Activated T-helper 17 cell treated with anti-CD3 and anti-CD28 coated beads, Interleukin-2, amount 50 U/mL, for 72 hours (primary cell): ENCODE measurements at places on chromosomes 2 and 18. TPM values are rescaled to one million over a fixed set of nuclear protein-coding genes. Genes with fewer than 3 reads are reported as not detected.
A peak's percentile ranks its signal among the peaks of the same experiment; 100 is the strongest.

The FAM124B gene
- 0.37 TPM for total RNA-seq

The SLC4A5 gene
- total RNA-seq = 4.4 TPM

The WIPF1 gene
- 334 TPM for total RNA-seq

The C18orf32 gene
- total RNA-seq = 15.6 TPM

The RTP5 gene
- total RNA-seq = 0.58 TPM

The LDLRAD4 gene
- total RNA-seq = 54.8 TPM

The G6PC2 gene
- total RNA-seq = not detected

The ZNF804A gene
- total RNA-seq = not detected

DNA sequence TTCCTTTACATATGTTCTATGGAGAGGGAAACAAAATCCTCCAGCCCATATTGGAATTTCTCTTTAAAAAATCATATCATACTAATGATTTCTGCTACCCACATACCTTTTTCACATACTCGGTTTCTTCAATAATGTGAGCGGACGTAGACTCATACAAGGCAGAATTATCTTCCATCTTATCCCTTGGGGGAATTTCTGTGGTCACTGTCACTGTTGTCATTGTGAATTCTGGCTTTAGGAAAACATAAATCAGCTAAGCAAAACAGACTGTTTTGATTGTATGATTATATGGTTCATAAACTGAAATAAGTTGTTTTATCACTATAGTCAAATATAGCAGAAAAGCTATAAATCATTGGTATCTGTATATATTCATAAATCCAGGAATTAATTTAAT is 16.7 kb downstream of the CCDC68 start:
- ATAC-seq = no peak

DNA sequence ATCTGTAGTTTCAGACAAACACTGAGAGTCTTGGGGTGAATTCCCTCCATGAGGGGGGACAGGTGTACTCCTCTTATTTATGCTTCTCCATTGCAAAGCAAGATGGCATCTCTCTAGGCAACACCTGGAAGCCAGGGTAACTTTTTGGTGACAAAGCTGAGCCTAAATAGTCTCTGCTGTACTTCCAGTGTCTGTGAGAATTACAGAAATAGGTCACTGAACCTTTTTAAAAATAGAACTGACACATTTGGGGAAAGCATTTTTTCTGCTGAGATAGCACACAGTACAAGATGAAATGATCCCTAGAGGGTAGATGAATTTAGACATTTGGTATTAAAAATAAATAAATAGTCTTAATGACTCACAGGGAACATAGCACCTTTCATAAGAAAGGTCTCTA is 71.7 kb upstream of the SP3 start:
- ATAC-seq = no peak

DNA sequence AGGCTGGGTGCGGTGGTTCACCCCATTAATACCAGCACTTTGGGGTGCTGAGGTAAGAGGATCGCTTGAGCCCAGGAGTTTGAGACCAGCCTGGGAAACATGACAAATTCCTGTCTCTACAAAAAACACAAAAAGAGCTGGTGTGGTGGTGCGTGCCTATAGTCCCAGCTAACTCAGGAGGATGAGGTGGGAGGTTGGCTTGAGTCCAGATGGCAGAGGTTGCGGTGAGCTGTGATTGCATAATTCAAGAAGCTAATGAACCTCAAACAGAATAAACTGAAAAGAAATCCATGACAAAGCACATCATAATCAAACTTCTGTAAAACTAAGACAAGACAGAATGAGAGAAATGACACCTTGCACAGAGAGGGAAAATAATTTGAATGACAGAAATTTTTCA is 54.8 kb downstream of the SEMA4F start:
- ATAC-seq = peak; percentile 45

GRCh38 chr2:37784071-37784758 is 112.8 kb upstream of the CDC42EP3 start:
- no peak for ATAC-seq

DNA sequence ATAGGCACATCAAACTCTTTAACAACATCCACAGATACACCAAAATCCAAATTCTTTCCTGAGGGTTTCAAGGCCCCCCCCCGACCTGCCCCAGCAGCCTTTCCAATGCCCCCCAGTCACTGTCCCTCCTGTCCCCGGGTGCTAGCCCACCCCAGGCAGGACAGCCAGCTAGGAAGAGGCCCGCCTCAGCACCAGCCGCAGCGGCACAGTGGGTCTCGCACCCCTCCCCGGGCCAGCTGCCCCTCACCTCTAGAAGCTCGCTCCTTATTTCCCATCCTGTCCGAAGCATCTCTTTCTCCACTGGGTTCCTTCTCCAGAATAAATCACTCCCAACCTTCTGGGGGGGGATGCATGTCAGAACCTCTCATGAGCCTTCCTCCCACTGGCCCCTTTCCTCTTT is 69.4 kb downstream of the FBXO15 start:
- no peak for ATAC-seq

- no peak for ATAC-seq
Observed at GRCh38 chr2:229571243-229571642, 143.1 kb downstream of the DNER start.

- no peak for ATAC-seq
Observed at GRCh38 chr2:239202343-239202742, 198.5 kb downstream of the HDAC4 start.

DNA sequence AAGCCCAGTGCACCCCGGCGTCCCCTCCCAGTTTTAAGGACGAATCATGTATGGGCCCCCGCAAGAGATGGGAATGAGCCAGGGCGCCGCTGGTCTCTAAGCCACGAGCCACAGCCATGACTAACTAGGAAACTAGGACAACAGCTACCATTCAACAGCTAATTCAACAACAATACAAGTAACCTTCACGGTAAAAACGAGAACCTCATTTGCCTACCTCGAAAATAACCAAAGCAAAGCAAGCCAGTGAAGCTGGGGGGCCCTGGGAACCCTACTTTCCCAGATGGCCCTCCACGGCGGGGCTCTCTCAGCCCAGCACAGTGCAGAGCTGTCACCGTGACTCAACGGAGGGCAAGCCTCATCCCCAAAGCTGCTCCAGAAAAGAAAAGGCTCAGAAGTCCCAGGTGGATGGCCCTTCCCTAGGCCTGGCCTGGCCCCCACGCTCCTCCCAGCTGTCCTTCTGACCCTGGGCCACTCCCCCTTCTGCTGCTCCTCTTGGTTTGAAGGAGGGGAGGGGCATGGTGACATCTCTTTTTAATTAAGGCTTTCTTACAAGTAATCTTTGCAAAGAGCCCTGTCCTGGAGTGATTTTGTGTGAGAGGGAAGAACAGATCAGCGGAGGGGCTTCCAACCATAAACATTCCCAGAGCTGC is 126.3 kb downstream of the HDAC4 start:
- peak; percentile 73 for ATAC-seq

- no peak for ATAC-seq
Observed at GRCh38 chr2:31066086-31066485, 72.2 kb downstream of the GALNT14 start.

DNA sequence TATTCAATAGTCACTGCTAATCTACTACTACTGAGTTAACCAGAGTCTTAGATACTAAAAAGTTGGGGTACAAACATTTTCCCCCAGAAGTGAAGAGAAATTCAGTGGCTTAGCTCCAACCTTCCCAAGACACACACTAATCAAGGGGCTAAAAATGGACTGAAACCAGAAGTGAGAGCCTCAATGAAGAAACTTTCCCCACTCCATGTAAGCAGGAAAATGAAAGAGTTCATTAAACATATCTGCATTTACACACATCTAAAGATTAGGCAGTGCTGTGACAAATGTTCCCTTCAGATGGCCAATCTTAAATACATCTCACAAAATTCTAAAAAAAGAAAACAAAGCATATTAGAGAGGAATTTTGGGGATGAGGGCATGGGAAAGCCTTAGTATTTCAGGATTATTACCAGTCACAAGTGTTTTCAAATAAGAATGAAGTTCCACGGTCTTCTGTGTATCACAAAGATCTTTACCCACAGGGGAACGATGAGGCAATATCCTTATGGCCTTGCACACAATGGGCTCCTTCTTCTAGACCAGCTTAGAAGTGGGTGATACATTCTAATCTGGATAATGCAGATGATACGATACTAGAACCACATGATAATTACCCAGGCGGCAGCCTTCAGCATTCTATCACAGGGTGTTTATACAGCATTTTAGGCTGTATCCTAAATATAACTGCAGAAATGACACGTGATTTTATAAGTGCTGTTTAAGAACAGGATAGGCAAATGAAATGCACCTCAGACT is 17.1 kb downstream of the ANKRD44 start:
- peak; percentile 59 for ATAC-seq

- ATAC-seq = no peak
Observed at GRCh38 chr2:31249009-31249690, 15.2 kb downstream of the EHD3 start.

DNA sequence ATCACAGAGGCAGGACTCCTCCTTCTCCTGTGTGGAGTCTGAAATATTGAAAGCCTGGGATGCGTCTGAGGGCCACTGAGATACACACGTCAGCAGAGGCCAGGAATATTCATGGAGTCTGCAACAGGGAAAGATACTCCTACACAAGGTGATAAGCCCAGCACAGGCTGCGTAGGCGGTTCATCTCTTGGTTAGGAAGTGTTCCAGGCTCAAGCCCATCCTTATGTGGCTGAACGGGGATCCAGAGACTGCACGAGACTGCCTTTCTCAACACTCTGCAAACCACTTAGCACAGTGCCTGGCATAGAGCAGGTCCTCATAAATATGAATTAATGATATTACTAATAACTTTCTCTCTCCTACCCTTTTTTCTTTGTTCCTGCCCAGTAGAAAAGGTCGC is 29.2 kb upstream of the AGPS start:
- ATAC-seq = no peak

- ATAC-seq = no peak
Observed at GRCh38 chr2:60554074-60554645, 706 bp upstream of the BCL11A start.

DNA sequence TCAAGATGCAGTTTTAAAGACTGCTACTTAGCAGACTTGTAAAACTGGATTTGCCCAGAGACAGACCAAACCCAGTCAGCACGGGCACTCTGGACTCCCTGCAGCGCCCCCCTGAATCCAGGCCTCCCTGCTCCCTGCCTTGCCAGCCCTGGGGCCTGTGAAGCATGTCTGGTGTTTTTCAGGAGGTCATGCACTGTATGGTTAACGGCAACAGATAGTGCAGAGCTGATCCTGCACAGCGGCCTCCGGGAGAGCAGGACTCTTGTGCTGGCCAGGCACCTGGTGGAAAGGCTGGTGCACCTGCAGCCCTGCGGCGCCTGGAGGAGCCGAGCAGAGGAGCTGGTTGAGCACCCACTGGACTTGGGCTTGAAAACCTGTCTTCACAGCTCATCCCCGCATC is 30.4 kb downstream of the HDAC4 start:
- no peak for ATAC-seq

GRCh38 chr2:154677401-154677800 is 21.1 kb upstream of the KCNJ3 start:
- ATAC-seq = no peak
